ENCODE measurements at places on chromosomes 16 and 17.

- peak; percentile 10 for DNase-seq
These were observed 297.5 kb downstream of the XYLT1 start for GRCh38 chr16:17173281-17173680.

DNA sequence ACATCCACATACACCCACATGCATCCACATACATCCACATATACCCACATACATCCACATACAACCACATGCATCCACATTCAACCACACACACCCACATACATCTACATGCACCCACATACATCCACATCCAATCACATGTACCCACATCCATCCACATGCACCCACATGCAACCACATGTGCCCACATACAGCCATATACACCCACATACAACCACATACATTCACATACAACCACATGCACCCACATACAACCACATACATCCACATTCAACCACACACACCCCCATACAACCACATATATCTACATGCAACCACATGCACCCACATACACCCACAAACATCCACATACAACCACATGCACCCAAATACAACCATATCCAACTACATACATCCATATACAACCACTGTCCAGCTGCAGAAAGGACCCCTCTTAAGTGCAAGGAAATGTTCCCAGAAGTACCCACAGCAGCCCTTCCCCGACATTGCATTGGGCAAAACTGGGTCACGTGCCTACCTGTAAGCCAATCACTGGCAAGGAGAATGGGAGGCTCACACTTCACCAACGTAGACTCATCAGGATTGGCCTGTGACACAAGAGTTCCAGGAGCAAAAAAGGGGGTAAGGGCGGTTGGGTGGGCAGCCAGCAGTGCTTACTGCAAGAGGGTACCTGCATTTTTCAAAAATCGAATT is 18.1 kb downstream of the CALB2 start:
- no peak for DNase-seq

DNA sequence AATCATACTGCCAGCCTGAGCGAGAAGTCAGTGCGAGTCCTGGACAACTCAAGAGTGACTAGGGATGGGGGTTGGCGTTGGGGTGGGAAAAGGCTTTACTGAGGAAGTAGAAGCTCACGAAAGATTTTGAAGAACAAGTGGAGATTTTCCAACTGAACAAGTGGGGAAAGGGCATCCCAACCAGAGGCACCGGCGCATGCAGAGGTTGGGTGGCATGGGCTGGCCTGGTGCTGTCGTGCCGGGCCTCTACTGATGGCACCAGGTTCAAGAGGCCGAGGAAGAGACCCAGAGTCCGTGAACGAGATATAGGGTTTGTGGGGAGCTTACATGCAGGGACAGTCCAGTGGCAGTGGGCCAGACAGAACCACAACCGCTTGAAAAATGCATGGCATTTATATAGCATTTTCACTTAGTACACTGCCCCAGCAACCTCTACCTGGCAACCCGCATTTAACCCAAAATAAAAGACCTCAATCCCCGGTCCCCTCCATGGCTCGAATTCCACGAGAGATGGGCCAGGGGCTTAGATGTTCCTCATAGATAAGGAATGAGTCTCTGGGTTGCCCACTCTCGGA is 7.7 kb upstream of the ITGA3 start:
- no peak for DNase-seq

DNA sequence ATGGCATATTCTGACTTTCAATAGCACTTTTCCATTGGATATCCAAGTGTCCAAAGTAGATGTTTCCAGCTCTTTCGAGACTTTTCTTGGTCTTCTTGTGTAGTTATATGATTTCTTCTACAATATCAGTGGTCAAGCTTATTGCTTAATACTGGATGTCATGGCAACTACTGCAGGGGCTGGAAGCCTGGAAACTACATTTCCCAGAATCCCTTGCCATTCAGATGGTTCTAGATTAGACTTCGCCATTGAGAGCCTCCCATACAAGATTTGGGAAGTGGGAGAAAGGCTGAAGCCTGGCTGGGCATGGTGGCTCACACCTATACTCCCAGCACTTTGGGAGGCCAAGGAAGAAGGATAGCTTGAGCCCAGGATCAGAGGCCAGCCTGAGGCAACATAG is 153.6 kb downstream of the C16orf95 start:
- no peak for DNase-seq

DNA sequence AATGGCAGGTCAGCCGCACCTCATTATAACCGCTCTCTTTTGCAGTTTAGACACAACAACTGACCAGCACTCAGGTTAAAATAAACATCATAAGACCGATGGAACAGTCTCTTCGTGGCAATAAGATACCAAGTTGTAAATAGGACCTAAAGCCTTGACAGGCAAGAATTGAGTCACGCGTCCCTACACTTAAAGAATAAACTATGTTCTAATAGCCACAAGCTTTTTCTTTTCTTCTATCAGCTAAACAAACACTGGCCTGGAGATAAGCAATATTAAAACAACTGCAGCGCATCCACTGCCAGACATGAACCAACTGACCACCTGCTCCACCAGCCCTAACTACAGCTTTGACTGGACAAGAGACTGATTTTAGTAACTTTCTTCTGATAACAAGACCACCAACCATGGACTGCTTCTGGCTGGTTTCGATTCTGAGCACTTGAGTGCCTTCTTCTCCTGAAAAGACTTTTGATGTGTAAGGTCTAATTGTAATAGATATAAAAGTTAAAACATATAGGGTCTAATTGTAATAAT is 17.5 kb downstream of the SLFN12L start:
- no peak for DNase-seq

DNA sequence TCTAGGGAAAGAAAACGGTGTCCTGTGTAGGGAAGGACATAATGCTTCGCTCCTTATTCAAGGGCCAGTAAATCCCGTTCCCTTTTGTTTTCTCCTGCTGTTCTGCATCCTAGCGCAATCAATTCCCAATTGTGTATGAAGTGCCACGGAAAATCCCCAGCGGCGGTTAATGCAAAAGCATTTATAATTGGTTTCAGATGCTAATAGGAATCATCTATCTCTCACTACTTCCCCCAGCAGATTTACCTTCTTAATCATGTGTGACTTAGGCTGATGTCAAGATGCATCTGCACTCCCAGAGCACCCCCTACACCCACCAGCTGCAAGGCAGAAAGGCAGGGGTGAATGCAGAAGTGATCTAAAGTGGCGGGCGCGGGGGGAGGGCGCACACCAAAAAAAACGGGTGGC is 32.7 kb upstream of the SSTR2 start:
- DNase-seq = no peak

DNA sequence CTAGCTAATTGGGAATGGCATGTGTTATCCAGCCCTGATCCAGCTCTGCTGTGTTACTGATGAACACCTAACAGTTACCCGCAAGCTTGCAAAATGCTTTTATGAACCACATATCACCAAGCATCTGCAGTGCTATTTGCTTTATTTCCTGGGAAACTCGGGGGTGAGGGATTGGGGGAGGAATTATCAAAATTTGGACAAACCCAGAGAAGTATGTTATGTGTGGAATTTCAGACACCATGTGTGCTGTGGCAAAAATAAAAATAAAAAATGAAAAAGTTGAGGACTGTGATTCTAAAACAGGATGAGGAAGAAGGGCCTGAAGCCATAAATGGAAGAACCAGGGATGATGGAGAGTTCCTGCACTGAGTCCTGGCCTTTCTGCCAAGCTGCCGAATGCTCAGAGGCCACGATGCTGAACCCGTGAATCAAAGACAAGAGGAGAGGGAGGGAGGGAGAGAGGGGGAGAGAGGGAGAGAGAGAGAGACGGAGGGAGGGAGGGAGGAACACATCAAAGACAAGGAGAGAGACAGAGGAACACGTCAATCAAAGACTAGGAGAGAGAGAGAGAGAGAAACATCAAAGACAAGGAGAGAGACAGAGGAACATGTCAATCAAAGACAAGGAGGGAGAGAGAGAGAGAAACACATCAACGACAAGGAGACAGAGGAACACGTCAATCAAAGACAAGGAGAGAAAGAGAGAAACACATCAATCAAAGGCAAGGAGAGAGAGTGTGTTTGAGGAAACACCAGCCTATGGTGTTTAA is 89.8 kb downstream of the MRM3 start:
- DNase-seq = no peak

GRCh38 chr16:13130586-13130985 is 229.2 kb downstream of the SHISA9 start:
- DNase-seq = no peak

DNA sequence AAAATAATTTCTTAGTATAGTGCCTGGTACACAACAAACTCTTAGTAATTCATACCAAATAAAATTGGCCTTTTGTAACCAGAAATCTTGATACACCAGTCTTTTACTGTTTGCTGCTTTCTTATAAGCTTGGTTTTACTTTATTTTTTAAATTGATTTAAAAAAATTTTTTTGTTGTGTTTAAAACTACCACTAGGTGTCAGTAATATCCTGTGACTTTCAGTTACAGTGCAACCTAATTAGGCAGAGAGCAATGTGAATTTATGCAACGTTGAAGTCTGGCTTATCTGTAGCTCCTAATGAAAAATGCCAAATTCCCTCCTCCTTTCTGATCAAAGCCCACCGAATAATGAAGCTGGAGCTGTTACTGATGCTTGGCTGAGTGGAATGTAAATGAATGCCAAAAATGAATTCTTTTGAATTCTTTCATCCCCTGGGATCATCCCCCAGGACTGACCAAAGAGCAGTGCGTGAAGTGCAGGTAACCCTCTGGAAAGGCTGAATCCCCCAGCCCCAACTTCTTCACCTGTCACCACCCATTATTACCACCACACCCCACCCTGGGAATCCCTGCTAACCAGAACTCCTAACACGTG is 3.8 kb downstream of the ERCC4 start:
- peak; percentile 65 for DNase-seq

DNA sequence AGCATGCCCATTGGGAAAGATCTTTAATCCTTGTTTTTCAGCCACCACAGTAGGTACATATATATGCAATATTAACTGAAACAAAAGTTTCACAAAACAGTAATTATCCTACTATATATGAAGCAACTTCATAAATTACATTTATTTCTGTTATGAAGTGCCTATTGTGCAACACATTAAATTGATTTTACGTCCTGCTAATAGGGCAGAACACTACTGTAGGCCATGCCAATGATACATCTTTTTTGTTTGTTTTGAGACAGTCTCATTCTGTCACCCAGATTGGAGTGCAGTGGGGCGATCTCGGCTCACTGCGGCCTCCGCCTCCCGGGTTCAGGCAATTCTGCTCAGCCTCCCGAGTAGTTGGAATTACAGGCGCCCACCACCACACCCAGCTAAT is 29.1 kb downstream of the SF3B3 start:
- DNase-seq = no peak

DNA sequence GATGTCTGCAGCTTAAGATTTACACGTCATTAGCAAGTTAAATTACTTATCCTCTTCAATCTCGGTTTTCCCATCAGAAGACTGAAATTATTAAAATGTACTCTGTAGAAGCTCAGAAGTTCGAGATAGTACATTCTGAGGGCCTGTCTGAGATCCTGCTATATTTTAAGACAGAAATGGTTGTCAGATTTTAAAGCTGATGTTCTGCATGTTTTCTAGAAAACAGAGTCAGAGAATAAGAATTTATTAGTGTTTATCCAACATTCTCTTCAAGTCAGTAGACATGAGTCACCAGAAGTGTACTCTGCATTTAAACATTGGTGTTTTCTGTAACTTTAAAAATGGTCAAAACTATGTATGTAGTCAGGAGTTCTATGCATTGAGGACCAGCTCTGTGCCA is 155.2 kb upstream of the MYOCD start:
- no peak for DNase-seq

All from CD4-positive, alpha-beta T cell treated with Interleukin-4 for 4 hours (primary cell).